ENCODE measurements at places on chromosomes 2 and 18.

- no peak for DNase-seq
Observed at GRCh38 chr2:147855977-147856376, 11.1 kb downstream of the ACVR2A start.

- DNase-seq = no peak
Observed at GRCh38 chr2:198254536-198255090, 450.2 kb downstream of the PLCL1 start.

DNA sequence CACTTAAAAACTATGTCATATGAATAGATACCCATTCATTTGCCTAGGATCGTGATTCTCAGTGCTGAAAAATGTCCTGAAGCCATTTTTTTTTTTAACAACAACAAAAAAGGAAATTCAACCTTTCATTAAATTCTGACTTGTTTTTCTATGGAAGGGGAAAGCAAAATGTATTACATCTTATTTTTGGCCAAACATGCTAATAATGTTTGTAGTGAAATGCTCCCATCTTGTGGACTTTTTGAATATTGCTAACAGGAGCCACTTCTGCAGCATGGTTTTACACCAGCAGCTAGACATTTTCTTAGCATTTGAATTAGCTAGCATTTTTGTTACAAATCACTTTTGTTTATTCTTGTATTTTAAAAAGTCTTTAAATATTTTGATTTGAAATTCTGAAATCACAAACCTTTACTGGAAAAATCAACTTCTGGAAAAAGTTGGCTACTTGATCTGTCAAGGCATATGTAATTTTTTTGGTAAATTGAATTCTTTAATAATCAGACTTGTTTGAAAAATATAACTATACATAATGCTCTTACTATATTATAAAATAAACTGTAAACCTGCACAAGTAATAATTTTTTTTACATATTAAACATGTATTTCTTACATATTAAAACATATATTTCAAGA lies 75.8 kb downstream of the KIDINS220 start:
- no peak for DNase-seq

GRCh38 chr2:173432049-173432754 lies 77.5 kb downstream of the CDCA7 start:
- no peak for DNase-seq

DNA sequence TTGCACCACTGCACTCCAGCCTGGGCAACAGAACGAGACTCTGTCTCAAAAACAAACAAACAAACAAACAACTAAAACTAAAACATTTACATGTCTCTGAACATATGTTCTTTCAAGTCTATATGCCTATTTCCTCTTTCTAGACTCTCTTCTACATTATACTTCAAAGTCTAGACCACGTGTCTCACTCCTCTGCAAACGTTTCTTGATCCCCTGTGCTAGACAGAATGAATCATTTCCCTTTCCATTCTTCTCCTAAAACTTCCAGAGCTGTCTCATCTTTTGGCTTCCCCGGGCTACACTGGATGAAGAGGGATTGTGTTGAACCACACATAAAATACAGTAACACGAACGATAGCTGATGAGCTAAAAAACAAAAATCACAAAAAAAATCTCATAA lies 67.1 kb downstream of the BAZ2B start:
- DNase-seq = no peak
